ENCODE measurements at places on chromosomes 4 and X. TPM values are rescaled to one million over a fixed set of nuclear protein-coding genes. Genes with fewer than 3 reads are reported as not detected.
A peak's percentile ranks its signal among the peaks of the same experiment; 100 is the strongest.

Gene FAM9C
- polyA plus RNA-seq: not detected

- no peak for DNase-seq
Measured at GRCh38 chr4:33802578-33802977, 2441.7 kb downstream of the ARAP2 start.

Gene RHOXF1
- polyA plus RNA-seq: not detected

GRCh38 chr4:11741190-11741652, 312.5 kb upstream of the HS3ST1 start:
- peak; percentile 75 for DNase-seq

Gene TMSB15C
- 0.75 TPM for polyA plus RNA-seq

Gene TMPRSS11B
- not detected for polyA plus RNA-seq

- DNase-seq: no peak
Measured at GRCh38 chrX:7025471-7025870, 122.0 kb upstream of the STS start.
